NCI-H2171 (cell line): ENCODE measurements at places on chromosomes 1 and 21.
A peak's percentile ranks its signal among the peaks of the same experiment; 100 is the strongest.

GRCh38 chr1:199875856-199876255 is 151.7 kb upstream of the NR5A2 start:
- no peak for DNase-seq

DNA sequence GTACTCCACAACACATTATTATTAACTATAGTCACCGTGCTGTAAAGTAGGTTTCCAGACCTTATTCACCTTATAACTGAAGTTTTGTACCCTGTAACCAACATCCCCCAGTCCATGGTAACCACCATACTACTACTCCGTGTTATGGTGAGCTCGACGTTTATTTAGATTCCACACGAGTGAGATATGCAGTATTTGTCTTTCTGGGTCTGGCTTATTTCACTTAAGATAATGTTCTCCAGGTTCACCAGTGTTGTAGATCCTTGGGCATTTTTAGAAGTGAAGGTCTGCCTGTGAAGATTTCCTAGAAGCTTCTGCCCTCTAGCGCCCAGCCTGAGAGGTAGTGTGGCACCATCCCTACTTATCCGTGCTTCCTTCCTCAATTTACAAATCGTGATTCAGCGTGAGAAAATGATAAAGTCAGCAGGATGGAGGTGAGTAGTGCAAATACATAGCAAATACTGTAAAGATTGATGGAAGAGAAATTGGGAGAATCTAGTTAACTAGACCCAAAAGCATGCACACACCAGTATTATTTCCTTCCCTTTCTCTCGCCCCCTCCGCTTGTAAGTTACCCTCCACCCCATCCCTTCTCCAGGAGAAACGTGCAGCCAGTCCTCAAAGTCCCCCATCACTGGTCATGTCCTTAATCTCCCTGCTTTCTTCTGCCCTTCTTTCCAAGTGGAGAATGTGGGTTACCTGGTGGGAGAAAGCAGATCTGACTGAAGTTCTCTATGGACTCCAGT is 36.0 kb upstream of the DISC1 start:
- no peak for DNase-seq

GRCh38 chr1:16235944-16236510 is 956 bp downstream of the CPLANE2 start:
- DNase-seq, result peak; percentile 55

- no peak for DNase-seq
Measured at GRCh38 chr1:7589774-7590425, 181.2 kb upstream of the VAMP3 start.

DNA sequence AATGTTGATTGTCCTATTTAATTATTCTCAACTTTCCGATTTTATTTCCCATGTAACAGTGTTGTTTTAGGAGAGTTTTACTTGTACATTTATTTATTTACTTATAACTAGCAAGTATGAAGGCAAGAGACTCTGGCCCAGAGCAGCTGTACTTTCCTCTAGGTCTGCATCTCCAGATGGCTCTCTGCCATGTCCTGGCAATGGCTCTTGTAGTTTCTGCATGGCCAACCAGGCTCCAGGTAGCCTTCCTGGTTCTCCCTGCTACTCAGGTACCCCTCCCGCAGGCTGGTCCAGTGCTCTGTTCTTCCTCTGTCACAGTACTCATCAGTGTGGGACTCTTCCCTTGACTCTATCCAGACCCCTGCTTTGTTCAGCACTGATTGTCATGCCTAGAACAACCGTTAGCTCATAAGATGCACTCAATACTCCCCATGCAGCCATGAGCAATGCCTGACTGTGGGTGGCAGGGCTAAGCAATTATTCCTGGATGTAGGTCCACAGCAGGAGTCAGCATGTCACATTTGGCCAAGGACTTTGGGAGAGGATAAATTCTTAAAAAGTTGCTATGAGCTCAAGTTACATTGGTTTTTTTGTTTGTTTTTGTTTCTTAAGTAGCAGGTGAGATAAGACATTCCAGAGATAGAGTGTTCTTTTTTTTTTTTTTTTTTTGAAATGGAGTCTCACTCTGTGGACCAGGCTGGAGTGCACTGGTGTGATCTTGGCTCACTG is 10.9 kb upstream of the IL20 start:
- no peak for DNase-seq

DNA sequence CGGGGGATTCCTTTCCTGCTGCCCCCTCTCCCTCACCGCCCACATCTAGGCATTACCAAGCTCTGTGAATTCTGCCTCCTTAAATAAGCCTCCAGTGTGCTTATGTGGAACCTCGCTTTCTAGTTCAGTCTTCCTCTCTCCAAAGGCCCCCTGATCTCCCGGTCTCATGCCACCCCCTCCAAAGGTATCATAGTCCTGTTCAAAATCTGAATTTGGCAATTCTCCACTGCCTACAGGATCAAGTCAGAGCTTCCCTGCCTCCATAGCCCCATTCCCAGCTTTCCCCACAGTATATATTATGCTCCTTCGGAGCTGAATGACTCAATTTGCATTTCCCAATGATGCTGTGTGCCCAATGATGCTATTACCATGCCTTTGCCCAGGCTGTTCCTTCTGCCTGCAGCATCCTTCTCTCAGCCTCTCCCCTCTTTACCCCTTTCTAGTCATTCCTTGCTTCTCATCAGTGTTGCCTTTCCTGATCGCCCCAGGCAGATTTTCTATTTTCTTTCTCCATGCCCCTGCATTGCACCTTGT is 1.7 kb downstream of the AZIN2 start:
- DNase-seq, result no peak

DNA sequence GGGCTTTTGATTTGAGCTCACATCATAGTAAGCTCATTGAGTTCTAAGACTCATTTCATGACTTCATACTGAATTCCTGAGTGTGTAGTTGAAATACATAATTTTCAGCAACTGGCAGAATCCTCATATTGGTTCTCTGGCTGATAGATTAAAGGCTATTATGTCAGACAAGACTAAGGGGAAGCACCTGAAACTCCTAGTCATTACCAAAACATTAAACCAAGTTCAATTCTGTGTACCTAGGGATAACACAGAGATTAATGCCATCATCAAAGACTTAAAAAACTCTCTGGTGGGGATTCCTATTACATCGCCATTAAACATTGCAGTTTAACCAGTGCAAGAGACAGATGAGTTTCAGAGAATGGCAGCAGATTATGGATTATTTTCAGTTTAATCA is 339.1 kb downstream of the PTPRC start:
- DNase-seq, result no peak

DNA sequence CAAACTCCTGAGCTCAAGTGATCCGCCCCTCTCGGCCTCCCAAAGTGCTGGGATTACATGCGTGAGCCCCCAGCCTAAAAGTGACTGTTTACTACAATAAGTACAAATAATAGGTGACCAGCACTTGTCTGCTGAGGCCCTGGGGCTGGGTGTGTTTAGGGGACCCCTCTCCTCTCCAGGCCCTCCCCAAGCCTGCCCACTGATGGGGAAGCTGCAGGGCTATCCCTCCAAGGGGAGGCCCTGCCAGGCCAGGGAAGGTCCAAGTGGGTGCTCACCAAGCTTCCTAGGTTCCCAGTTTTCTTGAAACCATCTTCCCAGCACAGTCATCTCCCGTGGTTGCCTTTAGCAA is 60.7 kb downstream of the H3-3A start:
- DNase-seq, result no peak

DNA sequence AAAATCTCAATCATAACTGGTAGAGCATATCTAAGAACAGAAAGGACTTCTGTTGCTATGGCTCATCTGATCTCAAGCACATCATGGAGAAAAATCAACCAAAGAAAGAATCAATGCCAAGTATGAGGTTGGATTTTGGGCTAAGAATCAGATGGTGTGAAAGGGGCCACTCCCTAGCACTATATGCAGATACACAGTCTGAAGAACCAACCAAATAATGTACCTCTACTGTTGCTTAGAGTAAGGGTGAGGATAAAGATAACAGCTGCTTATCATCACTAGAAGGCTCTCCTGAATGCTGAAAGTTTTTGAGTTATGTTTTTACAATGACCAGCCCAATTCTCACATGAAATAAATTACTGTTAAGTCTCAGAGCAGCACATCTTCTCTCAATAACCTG is 35.6 kb downstream of the ST7L start:
- DNase-seq, result no peak

- DNase-seq, result no peak
Measured at GRCh38 chr1:111967886-111968285, 21.6 kb downstream of the KCND3 start.

- DNase-seq, result no peak
Measured at GRCh38 chr1:110481968-110482623, 31.1 kb downstream of the PROK1 start.

- DNase-seq, result no peak
Measured at GRCh38 chr1:180071759-180072158, 82.9 kb upstream of the QSOX1 start.

- no peak for DNase-seq
Measured at GRCh38 chr1:38991638-38992411, 749 bp downstream of the AKIRIN1 start.

- DNase-seq, result no peak
Measured at GRCh38 chr1:2136386-2137235, 58.0 kb downstream of the FAAP20 start.

DNA sequence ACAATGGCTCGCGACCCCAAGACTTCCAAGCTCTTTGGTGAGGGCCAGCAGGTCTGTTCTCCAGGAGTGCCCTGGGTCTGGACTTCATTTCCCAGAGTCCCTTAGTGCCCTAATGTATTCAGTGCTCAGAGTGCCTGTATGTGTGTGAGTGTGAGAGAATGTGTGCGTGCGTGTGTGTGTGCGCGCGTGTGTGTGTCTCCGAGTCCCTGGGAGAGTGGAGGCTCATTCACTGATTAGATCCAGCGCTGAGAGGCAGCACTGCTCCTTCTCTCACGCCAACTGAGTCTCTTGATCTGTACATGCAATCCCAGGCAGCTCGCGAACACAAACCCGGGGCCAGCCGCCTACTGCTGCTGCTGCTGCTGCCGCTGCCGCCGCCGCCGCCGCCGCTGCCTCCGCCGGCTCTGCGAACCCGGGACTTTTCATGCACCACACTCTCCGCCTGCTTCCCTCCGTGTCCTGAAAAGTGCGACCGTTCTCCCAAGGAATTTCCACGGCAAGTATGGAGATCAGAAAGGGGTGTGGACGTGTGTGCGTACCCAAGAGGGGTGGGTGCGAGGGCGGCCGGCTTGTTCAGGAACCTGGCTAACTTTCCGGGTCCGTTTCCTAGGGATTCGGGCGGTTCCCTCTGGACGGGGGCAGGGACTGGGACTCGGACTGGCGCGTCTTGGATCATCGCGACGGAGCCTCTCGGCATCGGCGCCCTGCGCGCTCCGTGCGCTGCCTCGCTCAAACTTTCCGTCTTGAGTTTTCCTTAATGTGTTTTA is at the start of gene RNF220:
RNF220 (plus strand) TSS at position 225 of the 767 bp plus-strand sequence.
- peak; percentile 67 for DNase-seq

DNA sequence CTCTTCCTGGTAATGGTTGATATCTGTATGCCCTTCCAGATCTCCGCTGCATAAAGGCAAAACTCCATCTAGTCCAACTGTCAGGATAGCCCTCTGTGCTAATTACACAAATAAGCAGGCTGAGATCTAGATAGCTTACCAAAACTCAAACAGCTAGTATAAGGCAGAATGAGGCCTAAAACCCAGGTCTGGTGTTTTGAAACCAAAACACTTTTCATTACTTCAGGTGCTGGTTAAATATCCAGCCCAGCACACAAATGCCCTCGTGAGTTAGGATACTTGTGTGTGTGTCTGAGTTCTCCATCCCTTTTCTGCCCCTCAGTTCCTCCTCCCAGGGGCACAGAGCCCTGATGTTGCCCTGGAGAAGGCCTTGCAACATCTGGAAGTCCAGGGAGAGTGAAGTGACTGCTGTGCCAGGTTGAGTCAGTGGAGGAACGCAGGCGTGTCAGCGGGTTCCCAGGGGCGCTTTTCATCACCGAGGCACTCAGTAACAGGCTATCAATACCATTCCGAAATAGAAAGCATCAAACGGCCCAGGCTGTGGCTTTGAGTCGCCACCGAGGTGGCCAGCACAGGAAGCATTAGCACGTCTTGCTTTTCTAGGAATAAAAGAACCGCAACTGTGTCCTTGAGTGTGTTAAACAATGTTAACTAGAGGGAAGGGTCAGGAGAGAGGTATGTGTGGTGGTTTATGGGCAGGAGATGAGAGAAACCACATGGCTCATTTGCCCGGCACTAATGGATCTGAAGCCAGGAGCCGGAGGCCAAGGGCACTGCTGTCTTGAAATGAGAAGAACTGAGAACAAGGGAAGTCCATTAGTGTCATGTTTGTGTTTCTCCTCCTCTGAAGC is 90.7 kb upstream of the WLS start:
- DNase-seq, result no peak

DNA sequence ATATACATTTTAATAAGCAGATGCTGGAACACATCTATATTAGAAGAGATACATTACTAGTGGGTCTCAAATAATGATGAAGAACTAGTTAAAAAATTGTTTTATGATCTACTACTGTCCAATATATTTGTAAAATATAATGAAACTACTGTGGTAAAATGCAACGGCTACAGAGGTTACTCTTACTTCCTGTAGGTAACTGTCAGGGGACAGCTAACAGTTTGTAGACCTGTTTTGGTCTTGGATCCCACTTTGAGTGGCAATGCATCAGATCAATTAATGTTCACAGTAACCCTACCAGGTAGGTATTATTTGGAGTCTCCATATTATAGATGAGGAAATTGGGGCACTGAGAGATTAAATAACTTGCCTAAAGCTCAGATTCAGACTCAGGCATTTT is 26.7 kb upstream of the MYSM1 start:
- DNase-seq, result no peak

DNA sequence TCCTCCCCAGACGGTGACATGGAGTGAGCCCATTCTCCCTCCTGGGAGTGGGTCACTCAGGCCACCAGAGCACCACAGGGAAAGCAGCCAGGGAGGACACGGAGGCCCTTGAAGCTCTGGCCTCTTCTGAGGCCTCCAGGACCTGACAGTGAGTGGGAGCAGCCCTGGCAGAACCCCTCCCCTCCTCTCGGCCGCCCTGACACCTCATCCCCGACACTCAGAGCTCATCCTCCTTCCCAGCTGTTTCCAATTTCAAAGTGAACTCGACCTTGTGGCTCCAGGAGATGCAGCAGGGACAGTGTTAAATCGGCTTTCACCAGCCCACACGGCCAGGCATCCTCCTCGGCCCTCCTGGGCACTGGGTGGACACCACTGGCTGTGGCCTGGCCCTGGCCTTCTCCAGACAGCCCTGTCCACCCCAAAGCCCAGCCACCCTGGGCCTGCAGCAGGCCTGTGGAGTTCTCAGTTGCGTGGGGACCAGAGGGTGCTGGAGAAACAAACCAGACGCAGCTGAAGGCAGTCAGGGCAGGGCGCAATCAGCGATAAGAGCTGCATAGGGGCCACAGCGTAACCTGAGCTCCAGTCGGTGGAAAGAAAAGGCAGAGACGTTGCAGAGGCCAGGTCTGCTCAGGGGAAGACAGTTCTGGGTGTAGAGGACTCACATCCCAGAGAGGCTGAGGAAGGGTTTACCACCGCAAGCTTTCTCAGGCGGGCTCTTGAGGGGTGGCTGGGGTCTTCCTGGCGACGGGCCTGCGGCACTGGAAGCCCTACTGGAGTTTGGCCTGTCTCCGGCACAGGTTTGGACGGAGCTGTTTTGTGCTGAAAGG is 27.1 kb downstream of the FTCD start:
- DNase-seq, result no peak

DNA sequence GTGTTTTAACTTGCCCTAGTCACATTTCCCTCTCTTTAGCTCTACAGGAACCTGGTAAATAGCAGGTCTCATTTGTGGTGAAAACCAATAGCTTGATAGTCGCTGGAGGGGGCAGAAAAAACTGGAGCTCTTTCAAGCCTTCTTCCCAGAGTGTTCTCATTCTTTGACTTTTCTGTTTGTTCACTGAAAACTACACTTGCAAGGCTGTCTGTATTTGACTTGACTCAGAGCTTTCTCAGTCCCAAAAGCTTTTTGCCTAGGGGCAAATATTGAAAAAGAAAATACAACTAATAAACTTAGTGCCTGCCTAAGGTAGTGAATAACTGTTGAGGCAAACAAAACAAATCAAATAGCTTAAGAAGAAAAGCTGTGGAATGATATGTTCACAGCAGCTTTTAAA is 217.1 kb upstream of the CHRM3 start:
- DNase-seq, result no peak
